NCI-H1048 (cell line): ENCODE measurements at places on chromosomes 5 and 9.

DNA sequence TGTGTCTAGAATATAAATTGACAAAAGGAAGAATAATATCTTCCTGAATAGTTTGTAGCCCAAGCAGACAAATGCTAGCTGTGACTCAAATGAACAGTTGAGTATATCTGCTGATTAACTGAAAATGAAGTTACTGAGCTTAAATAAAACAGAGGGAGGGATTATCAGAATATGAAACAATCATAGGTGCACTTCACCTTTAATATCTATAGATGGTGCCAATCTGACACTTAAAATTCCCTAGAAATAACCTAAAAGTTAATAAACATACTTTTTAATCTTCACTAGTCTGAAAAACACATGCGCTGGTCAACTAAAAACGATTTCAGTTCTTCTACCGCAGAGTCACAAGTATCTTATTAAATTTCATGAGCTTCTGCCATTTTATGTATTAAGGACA lies 280.8 kb upstream of the RASA1 start:
- no peak for DNase-seq

DNA sequence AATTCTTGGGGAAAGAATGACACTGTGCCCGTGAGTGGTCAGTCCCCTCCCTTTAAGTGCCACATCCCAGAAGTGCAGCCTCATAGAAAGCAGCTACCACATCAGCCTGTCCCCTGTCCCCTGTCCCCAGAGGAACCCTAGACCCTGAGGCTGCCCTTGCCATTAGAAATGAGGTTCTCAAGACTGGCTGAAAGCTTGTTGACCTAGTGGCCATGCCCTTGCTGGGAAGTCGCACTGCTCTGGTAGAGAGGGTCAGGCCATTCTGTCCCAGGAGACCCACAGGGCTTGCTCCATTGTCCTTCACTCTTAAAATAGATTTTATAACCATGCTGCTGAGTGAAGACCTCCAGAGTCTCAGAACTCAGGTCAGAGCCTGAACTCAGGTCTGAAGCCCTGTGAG lies 184.5 kb downstream of the RGS3 start:
- DNase-seq = no peak

- DNase-seq = no peak
Measured at GRCh38 chr5:14064841-14065240, 78.3 kb upstream of the TRIO start.

DNA sequence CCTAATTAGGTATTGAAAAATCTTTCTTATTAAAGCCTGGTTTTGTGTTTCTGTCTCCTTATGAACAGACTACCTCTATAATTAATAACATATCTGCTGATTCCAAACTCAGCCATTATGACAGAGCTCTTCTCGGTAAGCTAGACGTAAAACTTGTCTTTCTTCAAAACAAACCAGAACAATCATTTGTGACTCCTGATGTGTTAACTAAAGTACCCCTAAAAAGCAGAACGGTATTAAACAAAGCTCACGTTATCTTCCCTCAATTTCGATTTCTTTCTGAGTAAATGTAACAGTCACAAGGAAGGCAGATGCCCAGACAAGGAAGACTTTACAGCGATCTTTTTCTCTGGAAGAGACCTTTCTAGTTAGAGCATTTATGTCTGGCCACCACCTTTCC lies 1.8 kb downstream of the SEMA5A start:
- no peak for DNase-seq

DNA sequence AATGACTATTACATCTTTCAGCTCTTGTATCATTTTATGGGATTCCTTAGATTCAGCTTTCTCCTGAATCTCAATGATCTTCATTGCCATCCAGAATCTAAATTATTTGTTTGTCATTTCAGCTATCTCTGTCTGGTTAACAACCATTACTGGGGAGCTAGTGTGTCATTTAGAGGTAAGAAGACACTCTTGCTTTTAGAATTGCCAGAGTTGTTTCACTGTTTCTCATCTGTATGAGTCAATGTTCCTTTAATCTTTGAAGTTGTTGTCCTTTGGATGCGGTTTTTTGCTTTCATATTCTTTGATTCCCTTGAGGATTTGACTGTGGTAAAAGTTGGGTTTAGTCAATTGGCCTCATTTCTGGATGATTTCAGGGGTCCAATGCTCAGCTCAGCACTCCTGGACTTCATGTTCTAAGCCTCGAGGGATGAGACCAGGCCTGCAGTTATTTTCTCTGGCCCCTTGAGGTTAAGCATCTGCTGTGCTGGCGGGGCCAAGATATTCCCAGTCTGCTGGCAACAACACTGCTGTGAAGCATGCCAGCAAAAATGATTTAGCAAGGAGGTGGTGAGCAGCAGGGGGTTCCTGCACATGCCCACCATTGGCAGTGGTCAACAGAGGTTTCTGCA lies 102.4 kb upstream of the PCSK5 start:
- no peak for DNase-seq

DNA sequence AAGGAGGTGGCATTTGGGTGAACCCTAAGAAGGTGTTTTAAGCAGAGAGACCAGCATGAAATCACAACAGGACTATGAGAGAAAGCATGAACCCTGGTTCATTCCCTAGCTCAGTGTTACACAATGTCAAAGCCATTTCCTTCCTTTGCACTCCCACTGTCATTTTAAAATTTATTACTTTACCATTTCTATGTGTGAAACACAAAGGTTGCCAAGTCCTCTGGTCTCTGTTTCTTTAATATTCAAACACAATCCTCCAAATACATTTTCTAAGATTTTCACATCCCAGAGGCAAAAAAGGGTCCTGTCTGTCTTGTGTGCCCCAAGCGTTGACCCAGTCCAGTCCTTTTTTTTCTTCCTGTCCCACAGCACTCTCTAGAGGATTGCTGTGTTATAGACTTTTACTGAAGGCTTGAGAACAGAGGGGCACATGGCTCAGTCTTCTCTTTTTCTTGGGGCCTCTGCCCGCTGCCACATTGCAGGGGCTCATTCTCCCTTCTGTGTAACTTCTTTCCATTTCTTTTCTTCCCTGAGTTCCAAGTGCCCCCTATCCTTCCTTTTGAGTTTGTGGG lies 78.6 kb upstream of the SLC28A3 start:
- DNase-seq = no peak

DNA sequence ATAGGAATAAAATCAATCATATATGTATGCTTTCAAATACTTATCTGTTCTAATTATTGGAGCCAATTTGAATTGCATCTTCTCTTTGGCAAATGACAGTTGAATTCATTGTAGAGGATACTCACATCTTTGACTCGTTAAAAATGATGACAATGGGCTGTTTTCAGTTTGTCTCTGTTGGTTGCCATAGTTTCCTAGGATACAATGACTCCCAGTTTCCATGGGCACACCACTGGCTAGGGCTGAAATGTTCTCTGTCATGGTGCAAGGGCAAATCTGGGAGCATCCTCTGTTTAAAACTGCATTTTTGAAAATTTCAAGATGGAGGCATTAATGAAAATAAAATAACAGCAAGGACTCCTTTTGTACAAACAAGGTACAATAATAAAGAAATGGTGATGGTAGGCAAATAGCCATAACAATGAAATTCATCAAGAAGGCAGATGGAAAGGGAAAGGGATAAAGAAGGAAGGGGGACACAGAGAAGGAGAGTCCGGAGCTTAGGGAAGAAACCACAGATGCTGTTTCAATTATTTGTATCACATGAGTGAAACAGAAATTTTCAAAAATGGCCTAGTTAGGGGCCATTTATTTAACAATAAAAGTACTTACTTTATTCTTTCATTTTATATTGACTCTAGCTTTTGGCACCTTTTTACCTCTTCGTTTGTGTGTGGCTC lies 378.8 kb upstream of the SEMA6A start:
- DNase-seq = no peak

- no peak for DNase-seq
Measured at GRCh38 chr9:93460689-93461413, 7.5 kb upstream of the FAM120AOS start.

DNA sequence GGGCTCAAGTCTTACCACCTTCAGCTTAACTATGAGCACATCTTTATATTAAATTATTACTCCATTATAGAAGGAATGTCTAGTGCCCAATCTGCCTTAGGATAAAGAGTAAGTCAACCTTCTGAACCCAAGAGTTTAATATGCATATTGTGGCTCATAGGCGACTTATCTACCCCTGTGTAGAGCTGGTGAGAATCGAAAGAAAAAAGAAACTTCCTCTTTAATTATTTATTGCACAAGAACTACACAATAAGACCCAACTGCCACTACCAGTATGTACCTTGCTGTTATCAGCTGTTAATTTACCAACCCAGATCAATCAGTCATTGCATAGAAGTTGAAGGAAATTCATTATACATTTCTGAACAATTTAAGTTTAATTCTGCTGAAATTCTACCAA lies 329.1 kb upstream of the SLC24A2 start:
- DNase-seq = no peak

- no peak for DNase-seq
Measured at GRCh38 chr9:17846948-17847655, 268.2 kb downstream of the SH3GL2 start.

DNA sequence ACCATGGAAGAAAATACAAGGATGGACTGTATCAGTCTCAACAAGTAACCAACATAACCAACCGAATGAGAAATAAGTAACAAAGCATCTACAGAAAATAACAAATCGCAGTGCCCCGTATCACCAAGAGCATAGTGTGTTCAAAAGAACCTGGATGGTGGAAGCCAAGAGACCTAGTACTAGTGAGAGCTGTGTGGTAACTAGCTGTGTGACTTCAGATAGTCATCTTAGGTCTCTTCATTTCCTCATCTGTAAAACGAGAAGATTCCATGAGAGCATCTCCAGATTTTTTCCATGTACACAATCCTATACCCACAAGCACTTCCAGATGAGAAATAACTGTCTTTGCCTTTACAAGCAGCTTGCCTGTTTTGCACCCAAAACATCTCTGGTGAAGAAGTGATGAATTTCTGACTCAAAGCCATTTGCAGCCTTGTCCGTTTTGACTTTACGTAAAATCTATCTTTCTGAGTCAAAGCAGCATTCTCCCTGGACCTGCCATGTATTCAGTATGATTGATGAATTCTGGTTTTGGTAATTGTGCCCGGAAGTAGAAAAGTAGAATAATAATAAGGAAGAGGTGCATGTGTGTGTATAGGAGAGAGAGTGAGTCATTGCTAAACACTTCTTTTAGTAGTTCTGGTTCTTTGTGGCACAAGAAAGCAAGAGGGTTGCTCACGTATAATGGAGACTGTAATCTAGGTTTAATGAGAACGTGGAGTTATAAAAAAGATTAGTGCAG lies 41.0 kb downstream of the AOPEP start:
- no peak for DNase-seq

GRCh38 chr9:82209797-82210470 lies 221.4 kb downstream of the SPATA31D1 start:
- DNase-seq = no peak

- peak; percentile 79 for DNase-seq
Measured at GRCh38 chr9:115117999-115118878, at the start of gene TNC. TSS of gene TNC (minus strand) at chr9:115118157. CDS start at chr9:115091018, 27,139 bp downstream.

- DNase-seq = no peak
Measured at GRCh38 chr5:140355546-140355945, 4.4 kb upstream of the SLC4A9 start.

DNA sequence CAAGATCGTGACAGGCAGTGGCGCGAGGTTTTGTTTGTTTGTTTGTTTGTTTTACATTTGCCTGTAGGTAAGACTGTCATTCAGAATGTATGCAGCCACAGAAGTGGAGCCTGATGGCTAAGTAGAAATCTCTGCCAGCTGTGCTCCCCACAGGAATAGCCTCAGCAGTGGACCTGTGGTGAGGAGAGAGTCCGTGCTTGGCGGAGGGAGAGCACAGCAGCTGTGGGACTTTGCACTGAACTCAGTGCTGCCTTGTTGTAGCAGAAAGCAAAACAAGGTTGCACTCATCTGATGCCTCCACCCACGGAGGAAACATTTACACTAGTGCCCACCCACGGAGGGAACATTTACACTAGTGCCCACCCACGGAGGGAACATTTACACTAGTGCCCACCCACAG lies 4.4 kb upstream of the ZNF782 start:
- DNase-seq = no peak

- no peak for DNase-seq
Measured at GRCh38 chr5:141121563-141121962, at the start of gene PCDHB4. TSS of gene PCDHB4 (plus strand) at chr5:141121818. CDS start at chr5:141121999, 181 bp downstream.

- DNase-seq = no peak
Measured at GRCh38 chr5:169811680-169812079, 168.6 kb downstream of the INSYN2B start.

- no peak for DNase-seq
Measured at GRCh38 chr9:14213504-14213903, 100.4 kb downstream of the NFIB start.

DNA sequence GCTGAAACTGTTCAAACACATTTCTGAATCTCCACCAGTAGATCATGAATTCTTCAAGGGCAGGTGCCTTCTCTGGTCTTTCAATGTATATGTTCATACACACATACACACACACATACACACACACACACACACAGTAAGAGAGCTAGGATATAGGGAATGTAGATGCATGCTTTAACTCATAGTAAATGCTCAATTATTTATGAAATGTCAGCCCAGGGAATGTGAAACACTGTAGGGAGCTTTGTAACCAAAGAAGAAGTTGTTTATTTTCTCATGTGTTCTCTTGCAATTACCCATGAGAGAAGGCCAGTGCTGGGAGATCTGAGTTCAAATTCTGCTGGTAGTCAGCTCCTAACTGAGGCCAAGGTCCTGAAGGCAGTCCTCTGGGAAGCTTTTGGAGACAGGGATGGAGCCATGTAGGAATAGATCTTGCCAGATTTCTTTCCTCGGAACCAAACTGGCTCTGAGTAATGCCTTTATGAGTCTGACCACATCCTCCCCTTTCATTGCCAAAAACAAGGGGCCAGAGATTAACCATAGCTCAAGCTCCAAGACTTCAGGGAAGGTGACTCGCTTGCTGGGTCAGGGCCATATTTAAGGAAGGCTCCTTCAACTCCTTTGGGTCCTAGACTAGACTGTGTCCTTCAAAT lies 487.0 kb upstream of the TNC start:
- no peak for DNase-seq
